ENCODE measurements at places on chromosomes 4 and X.
A peak's percentile ranks its signal among the peaks of the same experiment; 100 is the strongest.

DNA sequence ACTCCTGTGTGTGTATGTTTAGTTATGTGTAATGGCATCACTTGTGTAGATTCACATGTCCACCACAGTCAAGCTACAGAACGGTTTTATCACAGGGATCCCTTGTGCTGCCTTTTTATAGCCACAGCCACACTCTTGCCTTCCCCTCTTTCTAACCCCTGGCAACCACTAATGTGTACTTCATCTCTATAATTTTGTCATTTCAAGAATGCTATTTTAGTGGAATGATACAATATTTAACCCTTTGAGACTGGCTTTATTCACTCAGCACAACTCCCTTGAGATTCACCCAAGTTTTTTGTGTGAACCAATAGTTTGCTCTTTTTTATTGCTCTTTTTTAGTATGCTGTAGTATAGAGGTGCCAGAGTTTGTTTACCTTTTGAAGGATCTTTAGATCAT is 112.1 kb downstream of the CDKL5 start:
- DNase-seq: no peak

GRCh38 chrX:30593440-30594200 is 16.1 kb upstream of the TASL start:
- no peak for DNase-seq

GRCh38 chrX:16469870-16470269 is 180.1 kb upstream of the S100G start:
- no peak for DNase-seq

GRCh38 chr4:80077639-80078038 is 4.6 kb upstream of the ANTXR2 start:
- DNase-seq: no peak

- DNase-seq: no peak
These were observed 1323.4 kb downstream of the C4orf33 start for GRCh38 chr4:130419211-130419975.

- DNase-seq: no peak
These were observed at the start of gene SMIM10 for GRCh38 chrX:134990801-134991481. Gene SMIM10, plus strand, starts transcription at chrX:134990991. Its CDS starts 105 bp downstream, at chrX:134991096.

GRCh38 chr4:29372971-29373370 is 1347.2 kb upstream of the PCDH7 start:
- DNase-seq: no peak

GRCh38 chr4:134544303-134544770 is 342.7 kb upstream of the PABPC4L start:
- peak; percentile 55 for DNase-seq

DNA sequence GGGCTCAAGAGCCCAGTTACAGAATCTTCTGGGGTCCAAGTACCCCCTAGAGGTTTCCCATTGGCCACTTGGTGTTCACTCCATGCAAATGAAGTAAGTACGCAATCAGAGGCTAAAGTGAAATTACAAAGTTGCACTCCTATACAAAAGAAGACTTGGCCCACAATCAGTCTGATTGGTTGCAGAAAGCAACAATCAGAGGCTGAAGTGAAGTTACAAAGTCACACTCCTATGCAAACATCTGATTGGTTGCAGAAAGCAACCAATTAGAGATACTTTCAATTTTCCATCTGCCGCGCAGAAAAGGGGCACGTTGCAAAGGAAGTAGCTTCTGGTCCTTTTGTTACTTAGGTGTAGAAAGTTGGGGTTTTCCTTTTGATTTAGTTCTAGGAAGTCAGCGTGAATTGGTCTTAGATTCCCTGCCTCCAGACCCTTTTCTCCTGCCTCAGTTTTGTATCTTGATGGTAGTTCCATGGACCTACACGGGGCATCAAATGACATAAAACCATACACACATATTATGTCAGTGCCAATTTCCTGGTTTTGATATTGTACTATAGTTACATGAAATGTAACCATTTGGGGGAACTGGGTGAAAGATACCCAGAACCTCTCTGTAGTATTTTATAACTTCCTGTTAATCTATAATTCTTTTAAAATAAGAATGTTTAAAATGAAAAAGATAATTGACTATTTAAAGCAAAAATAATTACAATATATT is 12.4 kb upstream of the PIN4 start:
- DNase-seq: no peak

GRCh38 chr4:38455092-38455862 is 208.7 kb upstream of the KLF3 start:
- DNase-seq: no peak

DNA sequence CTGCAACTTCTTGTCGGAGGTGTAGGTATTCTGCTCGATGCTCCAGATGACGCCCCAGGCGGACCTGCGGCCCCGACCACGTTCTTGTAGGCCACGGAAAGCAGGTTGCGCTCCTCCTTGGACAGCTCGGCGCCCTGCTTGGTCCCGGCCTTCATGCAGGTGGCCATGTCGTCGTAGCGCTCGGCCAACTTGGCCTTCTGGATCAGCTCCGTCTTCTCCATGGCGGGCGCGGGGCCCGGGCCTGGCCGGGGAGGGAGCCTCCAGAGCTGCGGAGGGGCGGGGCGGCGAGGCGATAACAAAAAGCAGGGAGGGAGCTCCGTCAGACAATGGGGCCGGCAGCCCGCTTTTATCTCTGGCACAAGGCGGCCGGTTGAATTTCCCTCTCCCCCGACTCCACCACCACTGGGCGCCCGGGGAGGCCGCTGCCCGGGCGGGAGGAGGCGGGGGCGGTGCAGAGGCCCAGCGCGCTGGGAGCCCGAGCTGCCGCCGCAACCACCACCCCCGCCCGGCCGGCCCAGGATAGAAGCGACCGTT is 28.3 kb upstream of the DRP2 start:
- no peak for DNase-seq

- DNase-seq: no peak
These were observed 674.4 kb upstream of the LCORL start for GRCh38 chr4:18695733-18696527.

DNA sequence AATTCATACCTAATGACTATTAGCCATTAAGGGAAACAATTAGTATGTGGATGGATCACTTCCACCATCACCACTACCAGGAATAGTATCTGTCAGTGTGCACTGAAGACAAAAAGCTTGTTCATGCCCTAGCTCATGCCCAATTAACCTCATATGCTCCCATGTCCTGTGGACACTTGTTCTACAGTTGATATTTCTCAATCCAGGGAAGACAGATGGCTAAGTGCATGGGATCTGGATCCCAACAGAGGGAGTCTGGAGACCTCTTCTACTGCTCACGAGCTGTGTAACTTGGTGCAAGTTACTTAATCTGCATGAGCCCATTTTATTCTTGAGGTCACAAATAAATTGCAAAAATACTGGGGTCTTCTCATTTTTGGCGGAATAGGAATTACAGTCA is 23.7 kb downstream of the AMOT start:
- no peak for DNase-seq

DNA sequence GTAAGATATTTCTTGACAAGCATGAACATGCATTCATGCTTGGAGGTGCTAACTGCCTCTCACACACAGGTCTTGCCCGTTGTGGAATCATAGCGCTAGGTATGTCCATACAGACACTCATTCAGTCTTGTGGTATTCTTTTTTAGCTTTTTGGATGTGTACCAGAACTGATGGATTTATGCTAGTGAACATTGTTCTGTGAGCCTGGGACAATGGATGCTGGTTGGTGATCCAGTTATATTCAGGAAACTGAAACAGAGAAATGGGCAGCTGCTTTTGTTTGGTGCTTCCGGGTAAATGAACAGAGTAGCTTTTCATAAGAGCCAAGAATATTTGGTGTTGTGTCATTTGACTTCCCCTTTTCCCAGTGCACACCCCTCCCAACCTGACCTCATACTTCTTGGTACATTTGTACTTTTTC is 78.9 kb upstream of the SLC4A4 start:
- no peak for DNase-seq

DNA sequence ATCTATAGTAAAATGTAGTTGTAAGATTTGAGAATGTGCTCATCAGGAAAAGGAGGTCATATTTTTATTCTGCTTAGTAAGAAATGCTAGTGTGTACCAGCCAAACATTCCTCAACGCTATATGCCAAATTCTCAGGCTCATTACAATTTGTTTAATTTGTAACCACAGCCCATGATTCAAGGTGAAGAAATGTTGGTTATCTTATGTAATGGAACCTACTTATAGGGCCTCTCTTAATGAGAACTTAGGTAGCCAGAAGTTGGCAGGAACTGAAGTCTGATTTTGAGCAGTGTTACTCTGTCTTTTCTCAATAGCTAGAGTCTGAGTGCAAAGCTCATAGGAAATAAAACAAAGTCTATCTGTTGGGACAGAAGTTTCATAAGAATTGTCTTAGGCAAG is 595.0 kb downstream of the GLUD2 start:
- DNase-seq: no peak

DNA sequence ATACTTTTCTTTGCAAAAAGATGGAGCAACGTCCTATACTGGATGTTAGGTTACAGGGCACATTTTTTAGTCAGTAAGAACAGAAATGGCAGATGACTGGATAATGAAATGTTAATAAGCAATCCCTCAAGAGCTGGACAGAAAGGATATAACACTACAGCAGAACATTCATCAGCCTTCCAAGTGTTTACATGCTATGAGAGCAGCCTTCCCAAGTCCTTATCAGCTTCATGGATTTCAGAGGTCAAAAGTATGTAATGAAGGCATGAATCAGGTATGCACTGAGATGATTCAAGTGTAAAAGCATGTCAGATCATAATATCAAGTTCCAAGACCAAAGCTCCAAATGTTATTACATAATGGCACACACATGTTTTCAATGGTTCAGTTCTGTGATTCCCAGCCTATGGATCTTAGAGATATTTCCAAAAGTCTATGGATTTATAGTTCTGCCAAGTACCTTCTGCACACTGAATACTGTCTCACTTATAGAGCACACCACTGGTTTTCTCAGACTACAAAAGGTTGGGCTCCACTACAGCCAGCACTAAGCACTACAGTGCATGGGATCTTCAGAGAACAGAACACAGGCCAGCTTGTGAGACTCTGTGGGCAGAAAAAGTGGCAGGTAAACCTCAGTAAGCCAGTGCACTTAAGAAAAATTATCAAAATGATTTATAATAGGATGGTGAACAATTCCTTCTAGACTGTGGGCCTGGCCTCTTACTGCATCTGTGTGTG is 49.2 kb downstream of the GPC4 start:
- DNase-seq: no peak

DNA sequence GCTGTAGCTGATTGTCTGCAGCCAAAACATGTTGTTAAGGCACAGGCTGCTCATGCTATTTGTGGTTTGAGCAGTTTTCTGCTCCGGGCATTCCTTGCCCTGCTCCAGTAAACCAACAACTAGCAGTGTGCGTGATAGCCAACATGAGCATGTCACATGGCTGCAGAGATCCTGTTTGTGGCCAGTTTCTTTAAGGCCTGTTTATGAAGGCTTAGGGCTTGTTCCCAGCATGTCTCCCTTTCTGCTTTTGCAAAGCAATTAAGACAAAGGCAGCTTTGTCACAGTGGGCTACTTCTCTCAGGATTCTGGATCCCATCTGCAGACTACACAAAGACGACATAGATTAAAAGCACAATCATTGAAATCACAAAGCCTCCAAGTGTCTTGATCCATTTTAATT is 160.5 kb downstream of the ZNF518B start:
- DNase-seq: no peak

GRCh38 chrX:118627084-118627758 is 100.2 kb upstream of the IL13RA1 start:
- no peak for DNase-seq

DNA sequence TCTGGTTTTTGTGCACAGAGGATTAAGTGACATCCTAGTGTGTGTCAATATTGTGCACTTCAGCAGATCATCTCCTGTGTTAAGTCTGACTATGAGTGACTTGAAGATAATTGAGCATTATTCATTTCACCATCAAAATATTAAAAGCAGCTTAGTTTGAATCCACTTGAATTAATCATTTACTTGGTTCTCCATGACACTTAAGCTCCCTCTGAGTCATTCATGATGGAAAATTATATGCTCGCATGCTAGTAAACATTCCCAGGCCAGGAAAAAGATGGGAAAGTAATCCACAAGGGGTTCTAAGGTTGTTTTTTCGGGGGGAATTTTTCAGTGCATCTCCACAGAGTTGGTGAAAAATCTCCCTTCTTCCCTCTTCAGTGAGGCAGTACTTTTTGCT is 97.2 kb upstream of the EOLA2 start:
- DNase-seq: no peak

GRCh38 chrX:118988911-118989310 is 14.5 kb downstream of the LONRF3 start:
- DNase-seq: no peak

DNA sequence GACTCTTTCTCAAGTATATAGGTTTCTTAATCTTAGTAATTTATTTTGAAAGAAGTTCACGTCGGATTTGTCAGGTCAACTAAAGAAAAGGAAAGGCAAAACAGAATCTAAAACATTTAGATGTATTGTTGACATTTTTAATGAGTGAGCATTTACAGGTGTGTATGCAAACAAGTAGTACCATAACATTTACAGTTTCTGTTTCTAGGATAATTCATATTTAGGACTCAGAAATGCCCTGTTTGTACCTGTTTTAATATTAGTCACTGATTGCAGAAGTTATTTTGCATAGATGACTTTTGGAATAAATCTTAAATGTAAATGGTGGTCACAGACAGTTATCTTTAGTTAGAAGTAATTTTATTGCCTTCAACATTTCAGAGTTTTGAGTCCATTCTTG is 151.3 kb upstream of the NUDT6 start:
- no peak for DNase-seq

DNA sequence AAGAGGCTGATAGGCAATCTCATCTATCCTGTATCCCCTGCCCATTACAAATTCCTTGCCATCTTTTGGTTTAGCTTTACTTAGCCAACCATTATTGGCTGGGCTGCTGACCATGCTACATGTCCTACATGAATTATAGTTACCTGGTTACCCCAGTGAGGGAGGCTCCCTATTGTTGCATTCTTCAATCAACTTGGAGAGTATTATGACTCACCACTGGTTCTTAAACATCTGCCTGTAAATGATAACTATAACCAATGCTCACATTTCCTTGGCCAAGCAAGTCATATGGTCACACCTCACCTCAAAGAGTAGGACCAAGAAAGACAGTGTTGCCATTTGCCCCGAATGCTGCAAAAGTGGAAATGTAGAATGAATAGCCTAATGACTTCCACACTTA is 297.6 kb downstream of the IL15 start:
- DNase-seq: no peak

DNA sequence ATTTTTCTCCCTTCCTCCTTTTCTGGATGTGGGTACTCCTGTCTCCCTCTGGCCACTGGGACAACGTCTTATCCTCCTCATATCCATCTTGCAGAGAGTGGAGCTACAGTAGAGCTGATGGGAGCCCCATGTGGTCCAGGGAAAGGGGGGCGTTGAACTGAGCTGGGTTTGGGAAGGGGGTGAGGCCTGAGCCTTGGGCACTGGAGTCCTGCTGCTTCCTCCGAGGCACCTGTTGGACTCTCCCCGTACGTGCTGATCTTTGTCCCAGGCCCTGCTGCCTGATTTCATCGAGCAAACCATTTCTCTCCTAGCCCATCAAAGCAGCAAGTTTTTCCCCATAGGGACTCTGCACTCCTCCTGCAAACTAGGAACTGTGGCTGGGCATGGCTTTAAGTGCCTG is 94.3 kb downstream of the STOX2 start:
- no peak for DNase-seq

- DNase-seq: no peak
These were observed 106.9 kb upstream of the ACSL4 start for GRCh38 chrX:109839694-109840567.

All from NCI-H1092 (cell line).